ENCODE measurements at places on chromosomes 3 and 15.

DNA sequence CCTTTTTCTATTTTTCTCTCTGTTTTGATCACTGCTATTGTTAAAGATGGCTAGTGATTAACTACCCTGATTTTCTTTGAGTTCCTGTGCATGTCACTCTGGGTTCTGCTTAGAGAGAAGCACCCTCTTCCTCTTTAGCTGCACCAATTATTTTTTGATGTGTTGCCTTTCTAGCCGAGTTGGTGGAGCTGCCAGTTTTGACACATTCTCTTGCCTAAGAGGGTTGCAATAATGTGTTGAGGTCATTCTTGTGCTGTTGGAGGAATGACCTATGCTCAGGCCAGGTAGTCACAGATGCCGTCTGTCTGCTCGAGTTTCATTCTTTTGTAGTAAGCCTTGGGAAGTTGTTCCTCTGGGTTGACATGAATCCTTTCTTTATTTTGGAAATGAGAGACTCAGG, 84.6 kb upstream of the DPH6 start:
- peak; percentile 38 for DNase-seq

GRCh38 chr15:89221543-89221942, at the start of gene RLBP1:
Gene RLBP1 (minus strand): TSS chr15:89221579. CDS start chr15:89218975, 2,604 bp downstream.
- DNase-seq: no peak

GRCh38 chr3:14577897-14578296, 37.8 kb upstream of the GRIP2 start:
- no peak for DNase-seq

GRCh38 chr15:65189102-65189740, 4.1 kb upstream of the CLPX start:
- DNase-seq: peak; percentile 56

- DNase-seq: no peak
These were observed 1.2 kb upstream of the ADCY5 start for GRCh38 chr3:123449997-123450604.

DNA sequence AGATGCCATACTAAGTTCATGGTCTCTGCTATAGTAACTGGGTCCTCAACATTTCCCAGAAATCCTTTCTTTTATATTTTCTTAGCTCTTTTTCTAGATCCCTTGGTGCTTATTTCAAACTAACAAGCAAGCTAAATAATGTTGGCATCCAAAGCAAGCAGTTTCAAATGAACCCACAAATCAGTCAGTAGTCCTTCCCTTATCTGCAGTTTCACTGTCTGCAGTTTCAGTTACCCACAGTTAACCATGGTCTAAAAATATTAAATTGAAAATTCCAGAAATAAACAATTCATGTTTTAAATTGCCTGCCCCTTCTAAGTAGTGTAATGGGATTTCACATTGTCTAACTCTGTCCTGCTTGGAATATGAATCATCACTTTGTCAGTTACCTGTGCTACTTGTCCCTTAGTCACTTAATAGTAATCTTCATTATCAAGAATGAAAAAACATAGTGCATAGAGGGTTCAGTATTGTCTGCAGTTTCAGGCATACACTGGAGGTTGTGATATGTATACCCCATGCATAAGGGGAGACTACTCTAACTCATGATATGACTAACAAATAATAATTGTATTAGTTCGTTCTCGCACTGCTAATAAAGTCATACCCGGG, 633.7 kb downstream of the MECOM start:
- no peak for DNase-seq

GRCh38 chr3:160140756-160141155, 84.5 kb upstream of the C3orf80 start:
- no peak for DNase-seq

GRCh38 chr3:128383316-128384235, 83.1 kb downstream of the DNAJB8 start:
- DNase-seq: peak; percentile 41

- no peak for DNase-seq
These were observed 9.6 kb upstream of the FSIP1 start for GRCh38 chr15:39792025-39792843.

DNA sequence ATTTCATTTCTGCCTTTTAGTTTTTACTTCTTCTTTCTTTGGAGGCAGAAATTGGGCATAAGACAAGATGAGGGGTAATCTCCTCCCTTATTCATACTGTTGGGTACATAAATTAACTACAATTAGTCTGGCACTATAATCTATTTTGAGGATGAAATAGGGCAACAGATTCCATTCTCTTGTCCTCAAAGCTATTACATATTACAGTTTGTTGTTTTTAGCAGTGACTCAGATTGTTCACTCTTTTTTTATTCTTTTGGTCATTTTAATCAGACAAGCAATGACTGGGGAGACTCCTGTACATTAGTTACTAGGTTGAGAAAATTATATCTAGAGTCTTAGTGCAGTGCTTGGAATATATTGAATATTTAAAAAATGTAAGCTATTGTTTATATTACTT, 556.0 kb downstream of the OTOL1 start:
- DNase-seq: no peak

GRCh38 chr3:144923046-144923775, 951.6 kb downstream of the DIPK2A start:
- no peak for DNase-seq

DNA sequence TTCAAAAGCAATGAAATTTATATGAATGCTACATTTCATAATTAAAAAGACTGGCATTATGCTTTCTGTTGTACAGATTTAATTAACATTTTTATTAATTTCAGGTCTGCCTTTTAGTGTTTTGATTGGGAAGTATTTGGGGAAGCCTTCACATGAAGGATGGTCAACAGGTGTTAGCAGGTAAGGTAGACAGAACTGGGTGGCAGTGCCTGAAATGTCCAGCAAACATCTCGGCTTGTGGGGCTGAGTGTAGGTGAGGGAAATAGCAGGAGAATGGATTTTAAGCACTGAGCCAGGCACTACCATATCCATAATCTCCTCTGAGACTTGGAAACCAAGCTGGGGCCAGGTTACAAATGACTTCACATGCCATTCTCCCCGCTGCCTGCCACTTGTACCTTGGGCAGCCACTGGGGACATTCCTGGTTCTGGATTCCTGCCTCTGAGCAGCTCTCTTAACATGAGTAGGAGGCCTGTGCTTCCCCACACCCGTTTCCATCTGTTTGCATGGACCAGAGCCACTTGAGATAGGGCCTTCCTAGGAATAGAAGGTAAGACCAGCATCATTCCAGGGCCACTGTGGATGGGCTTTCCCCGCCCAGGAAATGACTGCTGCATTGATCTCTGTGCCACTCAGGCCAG, 125.9 kb upstream of the HES1 start:
- DNase-seq: no peak

GRCh38 chr3:140449413-140450256, 228.2 kb upstream of the TRIM42 start:
- no peak for DNase-seq

DNA sequence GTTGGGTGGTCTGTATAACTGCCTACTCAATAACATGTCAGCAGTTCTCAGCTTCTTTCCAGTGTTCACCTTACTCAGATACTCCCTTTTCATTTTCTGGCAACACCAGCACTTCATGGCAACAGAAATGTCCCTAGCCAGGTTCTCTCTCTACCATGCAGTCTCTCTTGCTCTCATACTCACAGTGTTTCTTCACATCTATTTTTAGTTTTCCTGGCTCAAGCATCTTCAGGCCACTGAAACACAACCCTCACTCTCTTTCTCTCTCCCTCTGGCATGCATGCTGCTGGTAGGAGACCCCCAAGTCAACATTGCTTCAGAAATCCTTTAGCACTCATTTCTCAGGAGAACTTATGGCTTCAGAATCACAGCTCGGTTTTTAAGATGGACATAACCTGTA, at the start of gene CAPN3:
TSS of gene CAPN3 (plus strand) at position 253 of the 400 bp plus-strand sequence. CDS start 305 bp downstream, outside the sequence.
- no peak for DNase-seq

DNA sequence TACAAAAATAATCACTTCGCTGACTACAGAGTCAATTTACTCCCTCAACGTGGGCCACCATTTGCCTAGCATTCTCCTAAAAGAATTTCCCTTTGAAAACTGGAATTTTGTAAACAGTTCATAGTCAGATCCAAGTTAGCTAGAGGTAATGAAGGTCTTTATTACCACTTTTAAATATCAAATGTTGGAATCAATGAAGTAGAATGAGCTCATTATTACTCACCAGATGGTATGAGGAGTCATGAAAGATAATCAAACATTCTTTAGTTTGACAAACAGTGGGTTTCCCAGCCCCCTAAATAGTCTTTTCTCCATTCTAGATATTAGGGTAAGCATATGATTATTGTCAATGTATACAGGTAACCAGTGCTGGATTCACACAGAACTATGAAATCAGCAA, 455.7 kb upstream of the THBS1 start:
- no peak for DNase-seq

GRCh38 chr3:62655056-62655690, 220.0 kb downstream of the CADPS start:
- DNase-seq: no peak

GRCh38 chr15:55015093-55015445, 181.7 kb downstream of the RSL24D1 start:
- no peak for DNase-seq

GRCh38 chr3:136631424-136631823, 120.8 kb downstream of the STAG1 start:
- no peak for DNase-seq

DNA sequence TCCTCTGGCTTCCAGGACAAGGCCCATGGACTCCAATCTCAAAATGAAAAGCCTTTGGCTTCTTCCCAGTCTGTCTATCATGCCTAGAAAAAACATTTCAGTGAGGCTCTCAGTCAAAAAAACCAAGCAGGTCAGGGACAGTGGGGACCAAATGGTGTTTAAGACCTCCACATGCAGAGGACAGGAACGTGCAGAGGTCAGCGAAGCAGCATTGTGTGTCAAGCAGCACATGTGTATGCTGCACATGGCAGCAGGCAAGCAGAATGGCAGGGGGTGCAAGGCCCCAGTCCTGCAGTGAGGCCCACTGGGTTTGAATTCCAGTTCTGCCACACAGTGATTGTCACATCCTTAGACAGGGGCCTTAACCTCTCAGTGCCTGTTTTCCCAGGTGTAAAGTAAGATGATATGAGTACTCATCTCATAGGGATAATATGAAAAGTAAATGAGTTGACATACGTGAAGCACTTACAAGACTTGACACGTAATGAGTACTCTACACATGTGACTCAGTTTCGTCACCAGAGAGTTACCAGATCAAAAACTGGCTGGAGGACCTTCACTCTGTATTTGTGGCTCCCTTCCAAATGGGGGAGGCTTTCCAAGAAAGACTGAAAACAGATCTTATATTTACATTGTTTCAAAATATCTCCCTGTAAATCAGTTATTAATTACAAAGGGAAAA, 11.2 kb downstream of the STIMATE start:
- no peak for DNase-seq

- no peak for DNase-seq
These were observed 3.1 kb downstream of the PCYT1A start for GRCh38 chr3:196284396-196284795.

- peak; percentile 70 for DNase-seq
These were observed 91.9 kb downstream of the MB21D2 start for GRCh38 chr3:192825657-192826200.

GRCh38 chr15:31457631-31458526, 131.2 kb downstream of the KLF13 start:
- DNase-seq: peak; percentile 92

GRCh38 chr3:42195879-42196330, 70.1 kb downstream of the CCK start:
- no peak for DNase-seq

DNA sequence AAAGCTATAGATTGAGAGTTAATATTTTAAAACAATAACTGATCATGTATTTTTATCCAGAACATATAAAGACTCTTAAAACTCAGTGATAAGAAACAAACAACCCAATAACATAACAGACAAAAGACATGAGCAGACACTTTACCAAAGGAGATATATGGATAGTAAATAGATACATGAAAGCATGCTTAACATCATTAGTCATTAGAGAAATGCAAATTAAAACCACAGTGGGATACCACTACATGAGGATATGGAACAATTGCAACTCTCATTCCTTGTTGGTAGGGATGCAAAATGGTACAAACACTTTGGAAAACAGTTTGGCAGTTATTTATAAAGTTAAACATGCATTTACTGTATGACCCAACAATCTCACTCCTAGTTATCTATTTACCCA, 95.0 kb downstream of the IQCH start:
- no peak for DNase-seq

GRCh38 chr3:141070727-141071357, 19.7 kb downstream of the SPSB4 start:
- DNase-seq: no peak

GRCh38 chr3:129195731-129196256, 12.1 kb upstream of the CNBP start:
- DNase-seq: peak; percentile 95

DNA sequence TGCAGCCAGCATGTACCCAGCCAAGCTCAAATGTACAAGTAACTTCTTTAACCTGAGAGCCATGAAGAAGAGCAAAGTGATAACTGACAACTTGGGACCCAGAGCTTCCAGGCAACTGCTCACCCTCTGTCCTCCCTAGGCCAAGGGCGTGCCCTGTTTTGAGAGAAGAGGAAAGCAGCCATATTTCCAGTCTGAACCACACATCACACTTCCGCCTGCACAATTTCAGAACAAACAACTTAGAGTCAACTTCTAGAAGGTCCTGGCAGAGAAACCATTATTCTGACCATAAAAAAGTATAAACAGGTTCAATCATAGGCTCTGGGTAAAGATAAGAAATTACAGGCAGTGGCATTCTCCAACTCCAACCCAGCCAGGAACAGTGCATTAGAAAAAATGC, 50.1 kb downstream of the ITGB5 start:
- DNase-seq: no peak

GRCh38 chr3:18445401-18446148, 20.4 kb upstream of the SATB1 start:
- DNase-seq: no peak

DNA sequence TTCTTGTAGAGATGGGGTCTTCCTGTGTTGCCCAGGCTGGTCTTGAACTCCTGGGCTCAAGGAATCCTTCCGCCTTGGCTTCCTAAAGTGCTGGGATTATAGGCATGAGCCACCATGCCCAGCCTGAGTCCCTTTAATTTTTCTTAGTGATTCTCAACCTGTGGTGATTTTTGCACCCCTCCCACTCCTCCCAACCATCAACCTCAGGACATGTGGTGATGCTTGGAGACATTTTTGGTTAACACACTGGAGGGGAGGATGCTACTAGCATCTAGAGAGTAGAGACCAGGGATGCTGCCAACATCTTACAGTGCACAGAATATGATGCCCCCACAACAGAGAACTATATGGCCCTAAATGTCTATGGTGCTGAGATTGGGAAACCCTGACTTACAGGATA, 83.0 kb upstream of the LMOD3 start:
- no peak for DNase-seq

GRCh38 chr3:126340081-126340511, 17.1 kb downstream of the KLF15 start:
- DNase-seq: peak; percentile 75

DNA sequence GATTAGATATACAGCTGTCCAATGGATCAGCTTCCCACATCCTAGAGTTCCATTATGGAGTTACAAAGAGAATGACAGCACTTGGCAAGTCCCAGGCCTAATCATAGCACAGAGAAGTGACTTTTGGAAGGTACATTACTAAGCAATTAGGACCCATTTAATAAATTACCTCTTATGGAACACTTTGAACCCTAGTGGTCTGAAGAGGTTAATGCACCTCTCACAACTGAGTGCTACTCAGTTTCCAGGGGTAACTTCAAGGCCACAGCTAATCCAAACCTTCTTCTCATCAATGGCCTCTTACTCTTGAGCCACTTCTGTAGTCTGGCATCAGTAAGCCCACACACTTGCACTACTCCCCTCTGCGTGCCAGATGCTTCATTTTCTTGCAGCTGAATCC, 34.9 kb upstream of the MEIS2 start:
- no peak for DNase-seq

- DNase-seq: peak; percentile 26
These were observed 144.4 kb downstream of the KCNAB1 start for GRCh38 chr3:156264771-156265170.
